ENCODE measurements at places on chromosomes 12 and 14.

GRCh38 chr12:9636150-9636850 lies 28.6 kb upstream of the KLRB1 start:
- DNase-seq: no peak

DNA sequence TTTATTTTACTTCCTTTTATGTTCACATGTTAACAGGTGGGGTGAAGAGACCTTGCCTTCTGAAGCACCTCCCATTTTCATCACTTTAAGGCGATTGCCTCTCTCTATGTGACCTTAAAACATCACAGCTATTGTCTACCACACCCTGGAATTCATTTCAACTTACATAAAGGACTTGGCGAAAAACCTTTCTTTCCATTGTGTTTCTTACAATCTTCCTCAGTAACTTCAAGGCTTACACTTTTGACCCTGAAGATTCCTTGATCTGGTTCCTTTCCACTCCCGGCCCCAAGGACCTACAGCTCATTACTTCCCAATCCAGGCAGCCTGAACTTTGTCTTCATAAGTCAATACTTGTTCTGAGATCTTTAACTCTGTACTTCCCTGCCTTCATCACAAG lies 443.3 kb downstream of the ADAMTS20 start:
- DNase-seq: no peak

GRCh38 chr12:117967043-117967442 lies 1.7 kb downstream of the KSR2 start:
- DNase-seq: no peak

- DNase-seq: no peak
Observed at GRCh38 chr14:44505588-44505987, 1.5 kb downstream of the FSCB start.

GRCh38 chr14:25394356-25394755 lies 344.4 kb upstream of the STXBP6 start:
- DNase-seq: no peak

DNA sequence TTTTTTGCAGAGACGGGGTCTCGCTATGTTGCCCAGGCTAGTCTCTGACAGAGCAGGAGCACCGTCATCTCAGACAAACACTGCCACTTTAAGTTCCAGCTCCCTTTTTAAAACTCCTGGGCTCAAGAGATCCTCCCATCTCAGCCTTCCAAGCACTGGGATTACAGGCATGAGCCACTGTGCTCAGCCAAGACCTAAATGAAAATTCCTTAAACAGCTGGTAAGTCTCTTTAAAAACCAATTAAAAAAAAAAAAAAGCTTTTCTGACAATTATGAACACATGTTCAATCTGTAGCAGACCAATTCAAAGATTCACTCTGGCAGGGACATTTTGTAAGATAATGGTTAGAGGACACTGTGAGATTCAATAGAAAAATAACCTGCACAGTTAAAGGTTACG lies 77.8 kb downstream of the HECTD4 start:
- DNase-seq: no peak

- no peak for DNase-seq
Observed at GRCh38 chr14:98994561-98994960, 277.4 kb downstream of the BCL11B start.

- DNase-seq: no peak
Observed at GRCh38 chr12:92426332-92426731, 276.5 kb upstream of the PLEKHG7 start.

- DNase-seq: no peak
Observed at GRCh38 chr14:22794551-22794951, 20.7 kb downstream of the SLC7A7 start.

GRCh38 chr12:53593031-53593430 lies 33.2 kb downstream of the ATF7 start:
- DNase-seq: no peak

DNA sequence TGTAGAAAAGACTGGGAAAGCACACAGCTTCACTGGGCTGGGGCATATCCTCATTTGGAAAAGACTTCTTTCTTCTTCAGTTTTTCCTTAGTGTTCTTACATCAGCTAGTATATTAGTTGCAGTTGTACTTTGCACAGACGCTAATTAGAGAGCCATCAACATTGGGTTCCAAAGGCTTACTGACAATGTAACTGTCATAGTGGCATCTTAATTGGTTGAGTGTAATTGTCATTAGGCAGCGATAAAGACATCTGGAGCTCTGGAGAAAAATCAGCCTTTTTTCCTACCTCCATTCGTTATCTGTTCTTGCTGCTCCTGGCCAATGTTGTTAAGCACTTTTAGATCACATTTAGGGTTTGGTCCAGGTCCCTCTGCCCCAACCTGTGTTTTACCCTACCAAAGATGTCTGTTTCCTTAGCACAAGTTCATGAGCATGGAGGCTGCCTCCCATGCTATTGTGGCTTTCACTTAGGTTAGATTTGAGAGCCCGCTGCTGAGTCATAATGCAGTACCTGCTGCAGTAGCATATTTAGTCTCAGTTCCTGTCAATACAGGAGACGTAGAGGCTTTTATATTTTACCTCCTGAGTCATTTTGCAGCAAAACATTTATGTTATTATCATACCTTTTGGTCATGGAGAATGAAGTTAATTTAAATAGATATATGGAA lies 49.2 kb downstream of the FBXW8 start:
- no peak for DNase-seq

DNA sequence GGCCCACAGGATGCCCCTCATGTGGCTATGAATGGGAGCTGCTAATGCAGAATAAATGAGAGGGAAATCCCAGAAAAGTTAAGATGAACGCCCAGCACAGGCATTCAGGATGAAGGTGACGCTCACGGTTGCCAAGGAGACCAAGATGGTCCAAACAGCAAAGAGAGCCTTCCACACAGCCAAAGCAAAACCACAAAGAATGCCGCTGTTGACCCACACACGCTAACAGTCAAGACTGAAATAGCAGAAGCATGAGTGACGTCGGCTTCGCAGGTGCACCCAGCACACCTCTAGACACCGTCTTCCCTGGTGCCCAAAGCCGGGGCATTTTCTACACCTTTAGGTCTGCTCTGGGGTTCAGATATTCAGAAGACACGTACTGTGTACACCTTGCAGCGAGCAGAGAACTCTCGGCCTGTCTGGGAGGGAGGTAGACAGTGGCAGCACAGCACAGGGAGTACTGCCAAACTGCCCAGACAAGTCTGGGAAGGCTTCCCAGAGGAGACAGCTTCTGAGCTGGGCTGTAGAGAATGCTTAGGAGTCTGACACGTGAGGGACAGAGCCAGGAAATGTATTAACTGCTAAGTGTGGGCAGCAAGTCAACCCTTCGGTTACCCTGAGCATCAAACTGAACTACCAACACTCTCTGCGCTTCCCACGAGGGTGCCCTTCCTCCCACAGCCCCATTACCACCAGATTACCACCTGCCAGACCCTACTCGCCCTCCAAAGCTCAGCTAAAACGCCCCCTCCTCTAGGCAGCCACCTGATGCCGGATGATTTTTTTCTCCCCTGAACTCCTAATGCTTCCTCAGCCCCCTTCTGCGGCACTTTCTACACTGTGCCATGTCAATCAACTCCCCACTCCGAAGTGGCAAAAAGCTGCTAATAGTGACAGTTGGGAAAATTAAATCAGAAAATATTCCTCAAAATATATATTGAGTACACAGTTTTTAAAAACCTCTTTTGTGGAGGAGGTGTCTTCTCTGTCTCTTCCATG lies 50.1 kb downstream of the CCDC88C start:
- DNase-seq: no peak

DNA sequence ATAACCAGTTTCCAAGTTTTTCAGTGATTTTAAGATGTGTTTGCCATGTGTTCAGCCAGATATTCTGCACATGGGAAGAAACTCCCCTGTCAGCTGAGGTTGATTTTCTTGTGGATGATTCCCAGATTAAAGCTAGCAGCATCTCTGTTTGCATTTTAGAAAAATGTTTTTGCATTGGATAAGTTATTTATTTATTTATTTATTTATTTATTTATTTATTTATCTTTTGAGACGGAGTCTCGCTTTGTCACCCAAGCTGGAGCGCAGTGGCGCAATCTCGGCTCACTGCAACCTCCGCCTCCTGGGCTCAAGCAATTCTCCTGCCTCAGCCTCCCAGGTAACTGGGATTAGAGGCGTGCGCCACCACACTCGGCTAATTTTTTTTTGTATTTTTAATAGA lies 2.8 kb downstream of the ACOT4 start:
- no peak for DNase-seq

GRCh38 chr12:117513353-117513752 lies 151.9 kb upstream of the NOS1 start:
- DNase-seq: no peak

- DNase-seq: no peak
Observed at GRCh38 chr14:38420048-38420447, 164.2 kb upstream of the CLEC14A start.

DNA sequence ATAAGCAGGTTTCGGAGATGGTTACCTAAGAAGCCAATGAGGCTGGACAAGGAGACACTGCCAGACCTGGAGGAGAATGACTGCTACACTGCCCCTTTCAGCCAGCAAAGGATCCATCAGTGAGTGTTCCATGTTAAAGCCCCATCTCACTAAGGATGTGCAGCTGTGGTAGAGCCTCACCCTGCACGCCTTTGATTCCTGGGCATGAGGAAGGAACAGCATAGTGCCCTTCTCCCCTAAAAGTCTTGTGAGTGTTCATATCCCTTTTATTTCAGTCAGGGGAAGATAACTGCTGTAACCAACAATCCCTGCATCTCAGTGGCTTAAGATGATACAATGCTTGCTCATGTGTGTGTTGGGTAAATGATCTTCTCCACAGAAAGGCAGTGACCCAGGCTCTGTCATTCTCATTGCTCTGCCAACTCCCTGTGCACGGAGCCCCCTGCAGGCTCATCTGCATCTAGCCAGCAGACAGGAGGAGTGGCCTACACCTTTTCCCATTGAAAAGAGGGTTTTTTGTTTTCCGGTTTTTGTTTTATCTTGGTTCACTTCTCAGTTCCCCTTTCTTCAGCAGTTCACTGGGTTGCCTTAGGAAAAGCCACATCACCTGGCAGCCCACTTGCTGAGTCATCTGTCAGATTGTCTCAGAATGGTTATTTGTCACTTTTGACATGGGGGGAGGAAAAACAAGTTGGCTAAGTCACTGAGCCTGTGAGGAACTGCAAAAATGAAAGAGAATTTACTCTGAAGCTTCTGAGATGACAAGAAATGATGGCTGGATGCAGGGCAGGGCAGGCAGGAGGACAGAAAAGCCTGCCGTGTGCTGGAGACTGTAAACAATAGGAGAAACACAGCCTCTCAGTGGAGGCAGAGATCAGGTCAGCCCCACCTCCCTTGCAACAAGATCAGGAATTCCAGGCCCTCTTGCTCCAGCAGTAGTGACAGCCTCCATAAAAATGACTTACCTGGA lies 193.3 kb downstream of the ANO4 start:
- DNase-seq: no peak

DNA sequence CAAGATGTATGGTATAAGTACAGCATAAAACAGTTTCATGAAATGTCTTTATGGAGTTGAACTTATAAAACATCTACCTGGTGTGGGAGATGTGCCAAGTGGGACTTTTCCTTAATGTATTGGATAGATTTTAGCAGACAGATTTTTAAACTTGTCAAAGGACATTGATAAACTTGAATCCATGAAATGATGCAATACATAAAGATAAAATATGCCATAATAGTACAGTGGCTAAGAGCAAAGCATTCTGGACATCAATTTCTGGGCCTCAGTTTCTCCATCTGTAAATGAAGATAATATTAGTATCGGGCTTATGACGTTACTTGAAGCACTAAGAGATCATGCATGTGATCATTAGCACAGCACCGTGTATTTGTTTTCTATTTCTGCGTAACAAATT lies 45.4 kb downstream of the NKX2-1 start:
- no peak for DNase-seq

DNA sequence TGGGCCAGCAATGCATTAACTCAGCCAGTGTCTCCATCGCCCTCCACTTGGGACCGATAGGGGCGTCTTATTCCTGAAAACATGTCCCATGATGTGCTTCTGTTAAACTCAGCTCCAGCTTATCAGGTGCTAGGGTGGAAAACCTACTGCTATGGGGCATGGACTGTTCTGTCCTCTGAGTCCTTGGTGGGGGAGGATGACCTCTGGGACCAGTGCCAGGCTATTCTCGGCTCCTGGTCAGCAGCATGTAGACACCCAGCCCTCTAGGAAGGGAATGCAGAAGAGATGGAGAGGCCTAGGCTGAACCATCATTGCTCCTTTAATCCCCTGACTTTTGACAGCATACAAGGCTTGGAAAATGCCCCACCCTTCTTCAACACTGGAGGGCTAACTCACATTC lies 486.2 kb downstream of the MED13L start:
- no peak for DNase-seq

DNA sequence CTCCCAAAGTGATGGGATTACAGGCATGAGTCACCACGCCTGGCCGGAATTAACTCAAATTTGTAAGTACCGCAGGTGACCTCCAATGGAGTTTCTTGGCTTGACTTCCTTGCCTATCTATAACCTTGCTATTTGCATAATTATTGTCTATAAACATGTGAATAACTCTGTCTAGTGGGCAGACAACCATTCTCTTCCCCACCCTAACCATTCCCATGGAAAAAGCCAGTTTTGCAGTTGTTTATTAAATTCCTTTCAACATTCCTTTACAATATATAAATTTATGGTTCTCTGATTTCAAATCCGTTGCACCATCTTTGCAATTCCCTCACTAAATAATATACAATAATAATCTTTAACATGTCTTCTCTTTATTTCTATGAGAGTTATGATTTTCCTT lies 61.0 kb upstream of the ZDHHC17 start:
- no peak for DNase-seq

GRCh38 chr12:119673634-119674033 lies 5.7 kb downstream of the PRKAB1 start:
- no peak for DNase-seq
